Caco-2 (cell line): ENCODE measurements at places on chromosomes 7 and 10. TPM values are rescaled to one million over a fixed set of nuclear protein-coding genes. Genes with fewer than 3 reads are reported as not detected.

GRCh38 chr7:45007106-45007505 lies 7.1 kb downstream of the CCM2 start:
- no peak overlapping the region for H3K27ac ChIP-seq
- no peaks in the 10 kb centered on the region for H3K27me3 ChIP-seq
- no peaks in the 10 kb centered on the region for H3K36me3 ChIP-seq
- DNase-seq = no peak
- no peak overlapping the region for H3K4me3 ChIP-seq

- H3K27ac ChIP-seq = no peak overlapping the region
- no peaks in the 10 kb centered on the region; the same call in 1 of the 2 replicates for H3K36me3 ChIP-seq
- no peaks in the 10 kb centered on the region for H3K4me1 ChIP-seq
- no peak overlapping the region for H3K4me3 ChIP-seq
Measured at GRCh38 chr10:420154-421121, 269.0 kb downstream of the DIP2C start.

- no peak for DNase-seq
- H3K4me3 ChIP-seq = no peak overlapping the region
- 0 out of 2 replicates have a peak, but pooled peaks cover 2% of the 10 kb centered on the region for H3K4me1 ChIP-seq
- peaks cover 2% of the 10 kb centered on the region for H3K36me3 ChIP-seq
- no peaks in the 10 kb centered on the region for H3K27me3 ChIP-seq
- peak overlapping the region; percentile 18 for H3K27ac ChIP-seq
Measured at GRCh38 chr7:149489391-149490024, 8.1 kb downstream of the ZNF746 start.

GRCh38 chr10:104170610-104171254 lies 48.8 kb downstream of the SFR1 start:
- H3K4me1 ChIP-seq = peaks cover 10% of the 10 kb centered on the region
- H3K4me3 ChIP-seq = no peak overlapping the region
- H3K27ac ChIP-seq = no peak overlapping the region
- no peak for DNase-seq

GRCh38 chr7:20033621-20034400 lies 183.4 kb downstream of the MACC1 start:
- H3K36me3 ChIP-seq = no peaks in the 10 kb centered on the region
- DNase-seq = no peak
- no peak overlapping the region for H3K27ac ChIP-seq
- H3K4me3 ChIP-seq = no peak overlapping the region
- H3K27me3 ChIP-seq = no peaks in the 10 kb centered on the region

DNA sequence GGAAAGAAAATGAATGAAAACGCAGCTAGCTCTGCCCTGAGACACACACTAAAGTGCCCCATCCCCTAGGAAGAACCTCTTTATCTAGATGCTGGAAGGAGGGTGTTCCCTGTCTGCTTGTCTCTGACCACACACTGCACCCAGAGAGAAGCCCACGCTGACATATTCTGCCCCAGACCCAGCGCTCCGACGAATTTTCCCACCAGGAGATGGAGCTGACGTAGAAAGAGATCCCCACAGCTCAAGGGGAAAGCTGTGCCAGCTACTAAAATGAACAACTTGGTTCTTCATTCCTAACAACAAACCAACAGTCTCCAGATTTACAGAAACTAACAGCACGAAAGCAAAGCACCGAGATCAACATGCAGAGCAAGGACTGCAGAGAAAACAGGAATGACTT lies 73.3 kb downstream of the KIAA1549 start:
- H3K36me3 ChIP-seq = no peaks in the 10 kb centered on the region
- no peaks in the 10 kb centered on the region for H3K27me3 ChIP-seq
- H3K27ac ChIP-seq = no peak overlapping the region
- H3K4me3 ChIP-seq = no peak overlapping the region

DNA sequence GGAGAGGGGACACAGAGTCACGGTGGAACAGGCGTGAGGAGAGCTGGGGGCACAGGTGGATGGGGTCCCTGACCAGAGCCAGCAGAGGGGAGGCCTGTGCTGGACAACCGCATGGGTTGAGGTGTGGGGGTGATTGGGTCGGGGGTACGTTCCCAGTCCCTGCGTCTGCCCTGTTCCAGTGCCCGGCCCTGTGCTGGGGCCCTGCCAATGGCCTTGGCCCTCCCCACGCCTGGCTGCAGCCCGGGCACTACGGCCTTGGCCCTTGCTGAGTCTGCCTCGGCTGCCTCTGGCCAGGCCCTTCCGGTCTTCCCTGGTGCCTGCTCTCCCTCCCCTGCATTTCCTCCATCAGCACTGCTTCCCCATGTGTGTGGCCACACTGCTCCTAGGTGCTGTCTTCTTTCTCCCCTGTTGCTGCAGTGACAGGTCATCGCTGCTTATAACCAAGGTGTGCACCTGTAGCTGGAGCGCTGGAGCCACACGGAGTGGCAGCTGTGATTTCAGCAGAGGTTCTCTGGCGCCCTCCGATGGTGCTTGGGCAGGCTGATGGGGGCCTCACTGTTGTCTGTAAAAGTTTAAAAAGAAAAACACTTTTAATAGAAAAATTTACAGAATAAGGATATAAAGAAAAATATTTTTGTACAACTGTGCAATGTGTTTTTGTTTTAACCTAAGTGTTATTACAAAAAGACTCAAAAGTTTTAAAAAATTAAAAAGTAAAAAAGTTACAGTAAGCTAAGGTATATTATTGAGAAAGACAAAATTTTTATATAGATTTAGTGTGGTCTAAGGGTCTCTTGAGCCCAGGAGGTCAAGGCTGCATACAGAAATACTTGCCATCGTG lies 45.2 kb upstream of the BHLHA15 start:
- H3K36me3 ChIP-seq = no peaks in the 10 kb centered on the region
- H3K27me3 ChIP-seq = no peaks in the 10 kb centered on the region
- no peaks in the 10 kb centered on the region for H3K4me1 ChIP-seq
- H3K4me3 ChIP-seq = no peak overlapping the region
- H3K27ac ChIP-seq = no peak overlapping the region
- DNase-seq = peak; percentile 73

- no peaks in the 10 kb centered on the region for H3K27me3 ChIP-seq
- H3K4me3 ChIP-seq = no peak overlapping the region
- peaks cover 11% of the 10 kb centered on the region; the same call in 1 of the 2 replicates for H3K4me1 ChIP-seq
- no peak for DNase-seq
Measured at GRCh38 chr7:25180946-25181345, 47.3 kb downstream of the NPVF start.

DNA sequence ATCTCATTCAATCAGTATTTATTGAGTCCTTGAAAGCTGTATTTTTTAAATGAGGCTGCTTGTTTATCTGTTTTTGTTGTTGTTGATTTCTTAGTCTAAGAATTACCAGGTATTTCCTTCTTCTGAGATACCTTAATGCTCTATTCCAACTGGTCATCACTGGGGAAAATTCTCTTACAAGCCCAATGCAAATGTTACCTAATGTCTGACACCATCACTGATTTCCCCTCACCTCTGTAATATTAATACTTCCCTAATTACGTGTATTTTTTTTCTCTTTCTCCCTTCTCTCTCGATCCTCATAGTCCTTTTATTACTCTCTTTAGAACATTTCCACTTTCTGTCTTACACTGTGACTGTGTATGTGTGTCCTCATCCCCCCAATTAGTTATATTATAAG lies 13.9 kb downstream of the HDAC9 start:
- H3K27me3 ChIP-seq = no peaks in the 10 kb centered on the region
- H3K4me3 ChIP-seq = no peak overlapping the region
- H3K36me3 ChIP-seq = no peaks in the 10 kb centered on the region

GRCh38 chr10:70007116-70007820 lies 45.4 kb upstream of the MACROH2A2 start:
- H3K27me3 ChIP-seq = no peaks in the 10 kb centered on the region
- H3K4me3 ChIP-seq = no peak overlapping the region
- no peak for DNase-seq

- peaks cover 9% of the 10 kb centered on the region for H3K36me3 ChIP-seq
- DNase-seq = no peak
- no peaks in the 10 kb centered on the region for H3K27me3 ChIP-seq
- H3K4me3 ChIP-seq = no peak overlapping the region
- no peak overlapping the region for H3K27ac ChIP-seq
Measured at GRCh38 chr10:102106998-102107397, 13.2 kb downstream of the LDB1 start.

- no peak overlapping the region for H3K4me3 ChIP-seq
- H3K4me1 ChIP-seq = no peaks in the 10 kb centered on the region
- H3K27ac ChIP-seq = peak overlapping the region; percentile 51
- H3K27me3 ChIP-seq = no peaks in the 10 kb centered on the region
- H3K36me3 ChIP-seq = peaks cover 7% of the 10 kb centered on the region
- DNase-seq = peak; percentile 59
Measured at GRCh38 chr7:99459087-99459486, 6.9 kb downstream of the ATP5MF start.

GRCh38 chr10:119747940-119748339 lies 22.1 kb downstream of the INPP5F start:
- no peak overlapping the region for H3K4me3 ChIP-seq
- H3K4me1 ChIP-seq = peaks cover 38% of the 10 kb centered on the region
- no peaks in the 10 kb centered on the region for H3K36me3 ChIP-seq
- H3K27ac ChIP-seq = no peak overlapping the region
- no peaks in the 10 kb centered on the region for H3K27me3 ChIP-seq

DNA sequence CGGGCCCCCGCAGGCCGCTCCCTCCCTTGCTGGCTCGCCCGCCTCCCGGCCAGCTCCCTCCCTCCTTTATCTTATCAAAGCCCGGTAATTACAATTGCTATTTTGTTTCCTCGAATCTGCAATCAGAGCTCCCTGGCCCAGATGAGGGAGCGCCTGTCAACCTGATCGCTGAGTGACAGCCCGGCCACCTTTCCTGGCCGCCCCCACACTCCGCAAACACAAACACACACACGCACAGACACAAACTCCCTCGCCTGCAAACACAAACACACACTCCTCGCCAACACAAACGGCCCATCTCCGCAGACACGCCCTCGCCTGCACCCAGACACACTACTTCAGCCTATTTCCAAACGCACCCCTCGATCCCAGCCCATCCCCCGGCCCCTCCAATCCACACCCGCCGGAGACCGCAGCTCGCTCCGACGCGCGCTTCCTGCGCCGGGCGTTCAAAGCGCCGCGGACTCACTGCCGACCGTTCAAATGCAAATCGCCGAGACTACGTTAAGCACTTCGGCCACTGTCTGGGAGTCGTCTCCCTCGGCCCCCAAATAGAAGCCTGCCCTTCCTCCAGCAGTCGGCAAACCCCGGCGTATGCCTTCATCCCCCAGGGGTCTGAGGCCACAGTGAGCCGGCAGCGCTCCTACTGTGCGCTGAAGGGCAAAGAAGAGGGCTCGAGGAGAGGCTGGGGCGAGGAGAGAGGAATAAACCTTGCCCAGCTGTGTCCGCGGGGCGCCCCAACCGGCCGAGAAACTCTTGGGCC lies 3.0 kb upstream of the FGF8 start:
- no peak overlapping the region for H3K4me3 ChIP-seq
- H3K27ac ChIP-seq = no peak overlapping the region
- H3K27me3 ChIP-seq = no peaks in the 10 kb centered on the region
- H3K4me1 ChIP-seq = peaks cover 10% of the 10 kb centered on the region
- DNase-seq = peak; percentile 32

DNA sequence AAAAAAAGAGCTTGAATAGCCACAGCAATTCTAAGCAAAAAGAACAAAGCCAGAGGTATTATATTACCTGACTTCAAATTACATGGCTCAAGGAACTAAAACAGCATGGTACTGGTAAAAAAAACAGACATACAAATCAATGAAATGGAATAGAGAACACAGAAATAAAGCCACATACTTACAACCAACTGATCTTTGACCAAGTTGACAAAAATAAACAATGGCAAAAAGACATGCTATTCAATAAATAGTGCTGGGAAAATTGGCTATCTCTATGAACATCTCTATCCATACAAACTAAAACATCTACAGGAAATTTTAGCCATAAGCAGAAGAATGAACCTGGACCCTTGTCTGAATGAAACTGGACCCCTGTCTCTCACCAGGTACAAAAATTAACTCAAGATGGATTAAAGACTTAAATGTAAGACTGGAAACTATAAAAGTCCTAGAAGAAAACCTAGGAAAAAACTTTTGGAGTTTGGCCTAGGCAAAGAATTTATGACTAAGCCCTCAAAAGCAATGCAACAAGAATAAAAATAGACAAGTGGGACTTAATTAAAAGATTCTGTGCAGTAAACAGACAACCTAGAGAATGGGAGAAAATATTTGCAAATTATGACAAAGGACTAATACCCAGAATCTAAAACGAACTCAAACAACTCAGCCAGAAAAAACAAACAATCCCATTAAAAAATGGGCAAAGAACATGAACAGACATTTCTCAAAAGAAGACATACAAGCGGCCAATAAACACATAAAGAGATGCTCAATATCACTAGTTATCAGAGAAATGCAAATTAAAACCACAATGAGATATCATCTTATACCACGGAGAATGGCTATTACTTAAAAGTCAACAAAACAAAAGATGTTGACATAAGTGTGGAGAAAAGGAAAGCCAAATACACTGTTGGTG lies 72.8 kb upstream of the DDC start:
- H3K4me1 ChIP-seq = peaks cover 4% of the 10 kb centered on the region
- H3K4me3 ChIP-seq = no peak overlapping the region
- no peaks in the 10 kb centered on the region for H3K27me3 ChIP-seq
- DNase-seq = no peak
- H3K36me3 ChIP-seq = no peaks in the 10 kb centered on the region

DNA sequence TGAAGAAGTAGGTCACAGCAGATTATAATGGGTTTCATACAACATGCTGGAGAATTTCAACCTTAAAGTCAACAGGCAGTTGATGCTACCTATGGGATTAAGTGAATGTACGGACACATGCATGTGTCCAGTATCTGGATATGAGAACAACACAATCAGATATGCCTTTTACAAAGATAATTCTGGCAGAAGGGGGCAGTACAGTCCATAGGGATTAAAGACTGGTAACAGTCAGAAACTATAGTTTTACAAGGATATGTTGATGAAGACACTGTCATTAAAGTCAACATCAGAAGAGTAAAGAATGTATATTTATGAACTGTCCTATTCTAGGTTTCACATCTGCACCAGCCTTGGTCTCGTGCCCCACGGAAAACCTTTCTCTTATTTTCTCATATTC lies 41.5 kb downstream of the ANKMY2 start:
- peaks cover 2% of the 10 kb centered on the region for H3K36me3 ChIP-seq
- H3K27ac ChIP-seq = no peak overlapping the region
- H3K4me3 ChIP-seq = no peak overlapping the region

DNA sequence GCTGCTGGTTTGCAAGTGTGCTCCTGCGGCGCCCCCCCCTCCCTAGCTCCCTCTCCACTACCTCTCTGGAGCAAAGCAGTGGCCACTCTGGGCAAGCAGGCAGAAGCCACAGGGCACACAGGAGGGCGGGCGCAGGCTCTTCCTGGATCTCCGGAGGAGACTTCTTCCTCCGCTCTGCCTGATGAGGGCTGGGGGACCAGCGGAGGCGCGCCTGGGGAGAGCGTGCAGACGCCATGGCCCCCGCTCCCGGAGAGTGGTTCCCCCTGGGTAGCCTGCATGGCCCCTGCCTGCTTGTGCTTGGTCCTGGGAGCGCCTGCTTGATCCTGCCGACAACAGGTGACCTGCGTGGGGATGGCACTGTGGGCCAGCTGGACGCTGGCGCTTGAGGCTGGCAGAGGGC lies 29.0 kb downstream of the ANKMY2 start:
- H3K27ac ChIP-seq = no peak overlapping the region
- no peak overlapping the region for H3K4me3 ChIP-seq
- H3K27me3 ChIP-seq = no peaks in the 10 kb centered on the region
- peaks cover 8% of the 10 kb centered on the region; the same call in 1 of the 2 replicates for H3K4me1 ChIP-seq
- no peak for DNase-seq

GRCh38 chr7:57413529-57414398 lies 36.2 kb upstream of the ZNF716 start:
- no peaks in the 10 kb centered on the region for H3K4me1 ChIP-seq
- H3K27ac ChIP-seq = no peak overlapping the region
- H3K27me3 ChIP-seq = no peaks in the 10 kb centered on the region
- DNase-seq = no peak

Gene TFR2
- 8.1 and 9.7 TPM in 2 replicates for total RNA-seq

Gene PDE1C
- total RNA-seq = not detected in 2 replicates

Gene TACR2
- total RNA-seq = 0.57 and 0.60 TPM in 2 replicates

Gene SUFU
- 10.6 and 11.4 TPM in 2 replicates for total RNA-seq

Gene CALN1
- not detected in 2 replicates for total RNA-seq

Gene SPDYE16
- 0.34 and 0.44 TPM in 2 replicates for total RNA-seq

Gene PNLIPRP2
- 0.67 and 1.00 TPM in 2 replicates for total RNA-seq

Gene PAX4
- not detected in 2 replicates for total RNA-seq

Gene CYP26A1
- total RNA-seq = 0.82 and 0.93 TPM in 2 replicates
